ENCODE measurements at places on chromosomes 7 and 10. TPM values are rescaled to one million over a fixed set of nuclear protein-coding genes. Genes with fewer than 3 reads are reported as not detected.

Gene UBTD1
- 1.8 TPM for total RNA-seq

Gene SEMA3D
- 0.60 TPM for total RNA-seq

Gene C10orf143
- total RNA-seq, result 3.6 TPM

Gene TMEM273
- total RNA-seq, result 16.2 TPM

Gene SPDYE16
- not detected for total RNA-seq

Gene TSPAN12
- not detected for total RNA-seq

Gene CLCN1
- total RNA-seq, result not detected

Gene DNAH11
- 1.7 TPM for total RNA-seq

DNA sequence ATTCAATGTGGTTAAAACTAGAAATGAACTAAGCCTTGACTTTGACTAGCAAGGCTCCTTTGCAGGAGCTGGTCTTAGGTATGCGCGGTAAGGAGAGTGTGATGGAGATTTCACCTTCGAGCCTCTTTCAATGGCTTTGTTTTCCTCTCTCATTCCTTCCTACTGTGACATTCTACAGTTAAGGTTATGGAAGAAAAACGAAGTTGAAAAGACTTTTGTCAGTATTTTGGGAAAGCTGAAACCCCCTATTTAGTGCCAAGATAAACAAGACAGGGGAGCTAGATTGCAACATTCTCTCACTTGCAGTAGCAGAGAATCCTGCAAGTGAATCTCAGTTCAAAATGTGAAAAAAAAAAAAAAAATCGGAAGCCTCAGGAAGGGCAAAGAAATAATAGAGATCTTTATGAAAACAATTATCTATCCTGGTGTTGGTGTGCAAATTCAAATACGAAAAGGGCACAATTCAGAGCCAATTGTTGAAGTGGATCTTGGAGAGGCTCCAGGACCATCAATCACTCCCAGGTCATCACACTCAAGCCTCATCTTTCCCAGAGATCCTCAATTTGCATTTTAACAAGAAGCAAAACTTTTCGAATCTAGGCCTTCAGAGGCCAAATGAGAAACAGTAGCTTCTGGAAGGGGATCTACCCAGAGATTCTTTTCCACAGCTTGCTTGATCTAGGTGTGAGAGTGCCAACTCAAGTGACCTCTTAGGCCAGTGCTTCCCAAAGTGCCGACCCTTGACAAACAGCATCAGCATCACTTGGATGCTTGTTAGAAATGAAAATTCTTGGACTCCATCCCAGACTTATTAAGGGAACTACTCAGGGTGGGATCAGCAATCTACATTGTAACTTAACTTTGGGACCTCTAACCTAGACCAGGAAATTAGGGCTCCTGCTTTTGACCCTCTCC is 163.8 kb downstream of the INHBA start:
- no peak for DNase-seq
- no peaks in the 10 kb centered on the region for H3K27me3 ChIP-seq

DNA sequence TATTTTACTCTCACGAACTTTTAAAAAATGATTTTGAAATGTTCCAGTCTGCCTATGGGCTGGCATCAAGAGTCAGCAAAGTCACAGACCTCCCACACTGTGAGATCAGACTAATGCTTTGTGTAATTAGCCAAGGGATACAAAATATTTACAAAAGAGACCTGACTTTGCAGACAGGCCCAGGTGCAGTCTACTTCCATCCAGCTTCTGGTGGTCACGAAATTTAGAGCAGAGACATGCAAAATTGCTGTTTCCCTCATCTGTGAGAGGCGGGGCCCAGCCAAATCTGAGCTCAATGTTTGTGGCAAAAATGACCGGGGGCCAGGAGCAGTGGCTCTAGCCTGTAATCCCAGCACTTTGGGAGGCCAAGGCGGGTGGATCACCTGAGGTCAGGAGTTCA is 82.5 kb upstream of the PITRM1 start:
- H3K36me3 ChIP-seq, result no peaks in the 10 kb centered on the region
- no peak for DNase-seq
- H3K4me3 ChIP-seq, result no peak overlapping the region
- H3K27ac ChIP-seq, result no peak overlapping the region
- H3K4me1 ChIP-seq, result no peaks in the 10 kb centered on the region

GRCh38 chr10:111986079-111986478 is 197.5 kb downstream of the GPAM start:
- H3K36me3 ChIP-seq, result no peaks in the 10 kb centered on the region
- no peak overlapping the region for H3K27ac ChIP-seq
- no peak overlapping the region for H3K4me3 ChIP-seq
- no peaks in the 10 kb centered on the region for H3K27me3 ChIP-seq
- no peak for DNase-seq
- H3K4me1 ChIP-seq, result no peaks in the 10 kb centered on the region

DNA sequence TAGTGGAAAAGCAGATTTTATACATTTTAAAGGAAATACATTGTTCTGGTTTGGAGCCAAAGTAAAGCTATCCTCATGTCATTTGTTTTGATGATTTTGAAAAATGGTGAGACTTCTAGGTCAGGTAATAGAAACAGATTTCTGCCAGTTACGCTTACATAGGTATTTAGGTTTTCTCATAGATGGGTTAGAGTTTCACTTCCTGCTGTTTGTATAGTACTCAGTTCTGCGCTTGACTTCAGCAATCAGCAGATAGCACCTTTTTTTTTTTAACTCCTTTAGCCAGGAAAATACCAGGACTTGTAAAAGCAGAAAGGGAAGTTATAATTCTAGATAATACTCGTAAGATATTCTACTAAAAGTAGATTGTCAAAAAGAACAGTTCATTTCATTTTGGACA is 209.8 kb upstream of the POM121L12 start:
- no peak overlapping the region for H3K4me3 ChIP-seq
- no peaks in the 10 kb centered on the region for H3K4me1 ChIP-seq
- H3K27me3 ChIP-seq, result no peaks in the 10 kb centered on the region

GRCh38 chr7:5824297-5824610 is 42.8 kb upstream of the RNF216 start:
- peaks cover 12% of the 10 kb centered on the region for H3K4me1 ChIP-seq
- H3K4me3 ChIP-seq, result peak overlapping the region; percentile 87
- peak overlapping the region; percentile 54 for H3K27ac ChIP-seq
- DNase-seq, result peak; percentile 31
- no peaks in the 10 kb centered on the region for H3K27me3 ChIP-seq
- H3K36me3 ChIP-seq, result no peaks in the 10 kb centered on the region

DNA sequence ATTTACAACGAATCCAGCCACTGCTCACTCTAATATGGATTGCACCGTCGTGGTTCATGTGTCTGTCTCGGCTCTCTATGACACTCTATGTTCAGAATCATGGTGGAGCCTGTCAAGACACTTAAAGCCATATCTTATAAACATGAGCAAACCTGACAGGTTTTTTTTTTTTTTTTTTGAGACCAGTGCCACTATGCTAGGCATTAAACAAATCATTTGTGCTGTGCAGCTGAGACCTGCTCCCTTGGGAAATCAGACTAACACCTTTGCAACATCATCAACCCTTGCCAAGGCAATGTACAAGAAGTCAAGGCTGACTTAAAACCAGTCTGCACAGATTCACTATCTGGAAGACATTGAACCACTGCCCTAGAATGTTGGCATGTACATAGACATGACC is 181.2 kb upstream of the ANK3 start:
- H3K27ac ChIP-seq, result no peak overlapping the region
- peak overlapping the region; percentile 74 for H3K4me3 ChIP-seq
- H3K27me3 ChIP-seq, result no peaks in the 10 kb centered on the region
- H3K4me1 ChIP-seq, result peaks cover 70% of the 10 kb centered on the region
- no peak for DNase-seq

- H3K36me3 ChIP-seq, result peaks cover 55% of the 10 kb centered on the region
- DNase-seq, result no peak
Observed at GRCh38 chr10:86451604-86451960, 70.0 kb downstream of the WAPL start.

- no peak overlapping the region for H3K4me3 ChIP-seq
- peaks cover 39% of the 10 kb centered on the region for H3K36me3 ChIP-seq
- no peak for DNase-seq
- no peaks in the 10 kb centered on the region for H3K27me3 ChIP-seq
Observed at GRCh38 chr7:7214398-7215347, 32.3 kb downstream of the C1GALT1 start.

- peaks cover 51% of the 10 kb centered on the region for H3K27me3 ChIP-seq
- peaks cover 4% of the 10 kb centered on the region for H3K4me1 ChIP-seq
- no peak overlapping the region for H3K27ac ChIP-seq
- H3K36me3 ChIP-seq, result no peaks in the 10 kb centered on the region
- DNase-seq, result no peak
Observed at GRCh38 chr7:128174386-128174785, 66.7 kb upstream of the LEP start.

- H3K4me3 ChIP-seq, result no peak overlapping the region
- no peaks in the 10 kb centered on the region for H3K27me3 ChIP-seq
- no peak overlapping the region for H3K27ac ChIP-seq
Observed at GRCh38 chr7:97982647-97983046, 7.3 kb downstream of the OCM2 start.

GRCh38 chr7:137449016-137449415 is 105.5 kb upstream of the PTN start:
- H3K27me3 ChIP-seq, result peaks cover 2% of the 10 kb centered on the region
- H3K4me3 ChIP-seq, result no peak overlapping the region
- H3K4me1 ChIP-seq, result no peaks in the 10 kb centered on the region
- H3K36me3 ChIP-seq, result no peaks in the 10 kb centered on the region
- no peak overlapping the region for H3K27ac ChIP-seq

- no peaks in the 10 kb centered on the region for H3K36me3 ChIP-seq
- H3K27me3 ChIP-seq, result no peaks in the 10 kb centered on the region
Observed at GRCh38 chr7:101494602-101495329, 132.1 kb downstream of the COL26A1 start.

DNA sequence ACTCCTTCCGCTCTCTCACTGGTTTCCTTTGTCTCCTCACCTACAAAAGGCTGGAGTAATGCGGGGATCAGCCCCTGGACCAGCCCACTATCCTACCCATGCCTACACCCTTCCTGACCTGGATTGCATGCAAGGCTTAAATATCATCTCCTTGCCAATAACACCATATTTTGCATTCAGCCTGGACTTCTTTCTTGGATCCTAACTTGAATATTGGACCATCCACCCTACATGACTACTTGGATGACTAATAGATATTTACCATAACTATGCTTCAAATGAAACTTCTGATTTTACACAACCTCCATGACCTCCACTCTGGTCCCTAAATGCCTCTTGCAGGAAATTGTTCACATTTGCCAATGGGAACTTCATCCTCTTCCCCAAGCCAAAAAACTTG is 188.3 kb upstream of the AKR1E2 start:
- H3K4me3 ChIP-seq, result no peak overlapping the region
- no peak overlapping the region for H3K27ac ChIP-seq
- H3K4me1 ChIP-seq, result no peaks in the 10 kb centered on the region
- no peaks in the 10 kb centered on the region for H3K36me3 ChIP-seq
- DNase-seq, result no peak

GRCh38 chr10:23106331-23107072 is 11.1 kb downstream of the MSRB2 start:
- no peak for DNase-seq
- no peak overlapping the region for H3K4me3 ChIP-seq
- peaks cover 19% of the 10 kb centered on the region for H3K36me3 ChIP-seq
- H3K4me1 ChIP-seq, result no peaks in the 10 kb centered on the region

GRCh38 chr10:37703114-37703513 is 154.3 kb downstream of the ZNF248 start:
- H3K36me3 ChIP-seq, result no peaks in the 10 kb centered on the region
- no peak overlapping the region for H3K4me3 ChIP-seq
- no peaks in the 10 kb centered on the region for H3K27me3 ChIP-seq
- H3K27ac ChIP-seq, result no peak overlapping the region
- no peak for DNase-seq

DNA sequence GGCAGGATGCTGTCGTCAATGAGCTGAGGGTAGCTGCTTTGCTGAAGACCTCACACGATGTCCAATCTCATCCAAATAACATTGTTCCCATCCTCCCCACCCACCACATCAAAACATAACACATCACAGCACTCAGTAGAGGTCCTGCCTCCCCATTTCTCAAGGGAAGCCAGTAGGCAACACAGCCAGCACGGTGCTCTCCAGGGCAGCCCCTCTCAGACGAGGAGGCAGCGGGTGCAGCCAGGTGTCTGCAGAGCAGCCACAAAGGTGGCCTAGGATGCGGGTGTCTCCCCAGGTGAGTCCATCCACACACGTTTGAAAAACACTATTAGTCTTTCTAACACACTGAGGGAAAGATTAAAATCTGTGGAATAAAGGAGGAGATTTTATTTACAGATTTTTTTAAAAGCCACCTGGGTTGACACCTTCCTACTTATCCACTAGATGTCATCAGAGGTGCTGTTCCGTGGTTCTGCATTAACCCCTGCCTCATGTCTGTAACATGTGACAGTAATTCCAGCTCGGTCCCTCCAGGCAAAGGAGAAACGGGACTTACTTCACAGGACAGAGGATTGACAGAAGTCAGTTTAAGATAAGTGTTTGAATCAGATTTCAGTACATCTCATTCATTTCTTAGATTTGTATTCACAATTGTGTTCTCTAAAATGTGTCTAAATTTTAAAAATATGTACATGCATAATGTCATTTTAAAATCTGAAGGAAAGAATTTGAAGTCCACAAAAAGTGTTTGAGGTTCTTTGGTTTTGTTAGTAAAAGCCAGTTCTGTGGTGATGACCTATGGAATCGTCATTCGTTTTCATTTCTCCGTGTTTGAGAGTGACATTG is 68.0 kb downstream of the LANCL2 start:
- H3K36me3 ChIP-seq, result no peaks in the 10 kb centered on the region
- H3K27ac ChIP-seq, result peak overlapping the region; percentile 27
- no peak overlapping the region for H3K4me3 ChIP-seq
- no peaks in the 10 kb centered on the region for H3K27me3 ChIP-seq
- H3K4me1 ChIP-seq, result peaks cover 34% of the 10 kb centered on the region

- H3K4me3 ChIP-seq, result no peak overlapping the region
- H3K27me3 ChIP-seq, result no peaks in the 10 kb centered on the region
- H3K4me1 ChIP-seq, result peaks cover 54% of the 10 kb centered on the region
- DNase-seq, result no peak
Observed at GRCh38 chr7:134991469-134992339, 5.4 kb downstream of the AGBL3 start.

DNA sequence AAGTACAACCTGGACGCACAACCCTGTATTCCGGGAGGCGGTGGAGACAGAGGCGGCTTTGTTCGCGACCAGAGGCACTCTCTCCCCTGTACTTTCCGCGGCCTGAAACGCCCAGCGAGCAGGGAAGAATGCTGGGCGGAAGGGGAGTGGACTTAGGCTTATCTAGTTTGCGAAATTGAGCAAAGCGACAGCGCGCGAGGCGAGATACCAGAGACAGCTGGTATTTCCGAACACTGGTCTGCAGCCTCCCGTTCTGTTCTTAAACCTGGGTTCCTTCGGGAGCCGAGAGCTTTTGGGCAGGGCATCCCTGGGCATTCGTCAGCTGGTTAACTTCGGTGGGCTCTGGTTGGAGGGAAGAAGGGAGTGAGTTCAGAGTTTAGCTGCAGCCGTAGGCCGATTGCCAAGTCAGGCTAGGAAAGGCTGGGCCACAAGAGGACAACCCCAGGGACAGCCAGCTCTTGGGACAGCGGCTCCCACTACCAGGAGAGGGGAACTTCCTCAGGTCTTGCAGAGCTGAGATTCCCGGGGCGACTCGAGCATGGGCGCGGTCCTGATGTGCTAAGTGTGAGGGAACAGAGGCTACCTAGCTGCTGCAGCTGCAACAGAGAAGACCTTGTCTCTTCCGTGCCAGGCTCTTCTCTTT is 3.9 kb downstream of the HMX3 start:
- peaks cover 73% of the 10 kb centered on the region for H3K27me3 ChIP-seq
- H3K36me3 ChIP-seq, result no peaks in the 10 kb centered on the region
- peaks cover 10% of the 10 kb centered on the region for H3K4me1 ChIP-seq
- H3K27ac ChIP-seq, result peak overlapping the region; percentile 25
